ENCODE measurements at places on chromosomes 16 and 17.

GRCh38 chr17:28724500-28725165, 1.4 kb downstream of the TLCD1 start:
- no peak for DNase-seq

DNA sequence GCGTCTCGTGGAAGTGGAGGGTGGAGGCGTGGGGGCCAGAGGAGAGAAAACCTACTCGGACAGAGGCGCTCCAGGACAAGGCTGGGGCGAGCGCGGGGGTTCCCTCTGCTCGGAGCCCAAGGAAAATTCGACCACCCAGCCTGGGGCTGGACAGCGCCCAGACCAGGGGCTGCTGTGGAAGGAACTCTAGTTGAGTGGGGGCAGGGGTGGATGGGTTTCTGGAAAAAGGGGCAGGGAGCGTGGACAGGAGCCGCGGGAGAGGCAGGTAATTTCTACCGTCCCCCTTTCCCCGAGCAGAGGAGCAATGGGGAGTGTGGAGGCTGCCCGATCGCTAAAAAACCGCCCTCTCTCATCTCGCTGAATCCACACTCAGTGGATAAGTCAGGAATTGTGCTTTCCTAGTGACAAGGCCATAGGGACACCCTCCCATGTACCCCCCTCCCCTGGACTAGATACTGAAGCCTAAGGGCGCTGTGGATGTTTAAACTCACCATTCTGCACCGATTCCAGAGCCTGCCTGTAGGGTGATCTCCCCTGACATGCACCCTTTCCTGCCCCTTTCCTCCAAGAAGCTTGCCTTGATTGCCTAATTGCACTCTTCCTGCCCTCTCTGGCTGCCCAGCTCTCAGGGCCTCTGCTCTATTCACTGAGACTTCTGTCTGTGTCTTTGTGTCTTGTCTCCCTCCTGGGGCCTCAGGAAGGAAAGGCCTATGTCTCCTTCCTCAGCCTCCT, 90.7 kb upstream of the TMEM97 start:
- no peak for DNase-seq

DNA sequence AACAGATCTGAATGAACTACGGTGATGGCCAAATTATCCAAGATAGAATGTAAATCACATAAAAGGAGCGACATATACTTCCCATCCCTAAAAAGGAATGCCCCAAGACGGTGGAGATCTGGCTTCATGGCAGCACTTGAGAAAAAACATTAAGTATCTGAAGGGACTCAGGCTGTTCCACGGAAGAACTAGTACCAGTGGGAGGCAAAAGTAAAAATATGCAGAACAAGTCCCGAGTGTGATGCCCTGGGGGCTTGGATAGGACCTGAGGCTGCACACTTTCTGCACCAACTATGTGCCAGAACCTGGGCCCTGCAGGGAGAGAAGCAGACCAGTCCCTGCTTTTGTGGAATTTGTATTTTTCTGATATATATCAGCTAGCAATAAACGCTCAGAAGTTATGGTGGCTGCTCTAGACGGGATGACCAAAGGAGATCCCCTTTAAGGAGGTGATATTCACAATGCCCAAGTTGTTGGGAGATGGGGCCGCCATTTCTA, 539 bp upstream of the CKLF start:
- DNase-seq: no peak

DNA sequence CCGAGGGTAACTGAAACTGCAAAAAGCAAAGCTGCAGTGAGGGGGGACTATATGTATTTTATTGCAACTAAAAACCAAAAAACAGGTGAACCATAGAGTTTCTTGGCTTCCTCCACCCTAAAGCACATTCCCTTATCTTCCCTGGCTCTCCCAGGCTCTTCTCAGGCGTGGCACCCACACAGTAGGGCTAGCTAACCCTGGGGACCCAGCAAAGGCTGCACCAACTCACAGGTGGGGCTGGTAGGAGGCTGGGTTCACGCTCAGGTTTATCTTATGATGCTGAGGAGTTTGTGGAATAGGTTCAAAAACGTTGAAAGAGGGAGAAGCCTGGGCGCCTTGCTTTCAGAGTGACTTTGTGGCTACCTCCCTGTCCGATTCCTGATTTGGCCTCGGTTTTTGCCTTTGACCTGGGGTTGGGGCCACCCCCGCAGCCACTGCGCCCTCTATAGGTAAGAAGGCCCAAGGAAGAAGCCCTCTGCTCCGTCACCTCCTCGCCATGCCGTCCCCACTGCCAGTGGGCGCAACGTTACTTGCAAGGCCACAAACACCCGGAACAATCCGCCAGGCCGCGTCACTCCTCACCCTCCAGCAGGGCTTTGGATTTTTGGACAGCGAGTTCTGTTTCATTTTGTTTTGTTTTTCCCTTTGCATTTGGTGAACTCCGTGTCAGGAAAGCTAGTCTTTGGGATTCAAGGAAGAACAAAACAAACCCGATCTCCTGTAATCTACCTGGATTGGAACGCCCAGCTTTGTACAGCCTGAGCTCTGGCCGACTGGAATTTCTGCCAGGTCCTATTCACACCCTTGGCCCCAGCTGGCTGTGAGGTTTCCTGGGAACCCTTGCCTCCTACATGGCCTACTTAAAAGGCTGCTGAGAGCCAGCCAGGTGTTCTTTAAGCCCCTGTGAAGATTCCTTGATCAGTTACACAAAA, 60.8 kb downstream of the TBC1D16 start:
- DNase-seq: no peak

- DNase-seq: no peak
Measured at GRCh38 chr17:12406623-12407215, 259.0 kb upstream of the MYOCD start.

GRCh38 chr16:46884513-46885293, 541 bp downstream of the GPT2 start:
- DNase-seq: no peak

- peak; percentile 87 for DNase-seq
Measured at GRCh38 chr17:82648742-82649331, 593 bp upstream of the WDR45B start.

GRCh38 chr16:67356396-67356795, 29.8 kb downstream of the LRRC36 start:
- no peak for DNase-seq

DNA sequence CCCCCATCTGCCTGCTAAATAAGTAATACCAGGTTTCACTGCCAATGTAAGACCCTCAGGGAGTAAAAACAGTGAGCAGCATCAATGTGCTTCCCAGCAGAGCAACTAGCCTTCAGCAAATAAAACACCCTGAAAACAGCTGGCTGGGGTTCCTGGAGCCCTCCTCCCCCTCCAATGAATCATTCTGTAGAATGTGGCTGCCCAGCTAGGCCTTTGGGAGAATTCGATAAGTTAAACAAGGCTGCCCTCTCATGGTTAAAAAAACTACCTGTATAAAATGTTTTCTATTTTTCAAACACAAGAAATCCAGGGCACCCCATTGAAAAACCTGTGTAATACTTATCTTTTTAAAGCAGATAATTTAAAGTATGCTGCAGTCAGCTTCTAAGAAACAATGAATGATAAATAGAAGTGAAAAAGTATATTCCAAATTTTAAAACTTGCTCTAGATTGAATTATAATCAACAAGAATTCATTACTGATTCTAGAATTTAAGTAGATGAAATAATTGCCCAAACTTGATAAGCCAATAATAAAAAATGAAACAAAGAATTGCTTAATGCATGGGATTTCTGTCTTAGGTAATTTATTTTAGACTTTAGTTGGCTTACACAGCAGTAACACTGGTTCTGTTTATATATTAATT, 9.4 kb upstream of the TOM1L1 start:
- no peak for DNase-seq

DNA sequence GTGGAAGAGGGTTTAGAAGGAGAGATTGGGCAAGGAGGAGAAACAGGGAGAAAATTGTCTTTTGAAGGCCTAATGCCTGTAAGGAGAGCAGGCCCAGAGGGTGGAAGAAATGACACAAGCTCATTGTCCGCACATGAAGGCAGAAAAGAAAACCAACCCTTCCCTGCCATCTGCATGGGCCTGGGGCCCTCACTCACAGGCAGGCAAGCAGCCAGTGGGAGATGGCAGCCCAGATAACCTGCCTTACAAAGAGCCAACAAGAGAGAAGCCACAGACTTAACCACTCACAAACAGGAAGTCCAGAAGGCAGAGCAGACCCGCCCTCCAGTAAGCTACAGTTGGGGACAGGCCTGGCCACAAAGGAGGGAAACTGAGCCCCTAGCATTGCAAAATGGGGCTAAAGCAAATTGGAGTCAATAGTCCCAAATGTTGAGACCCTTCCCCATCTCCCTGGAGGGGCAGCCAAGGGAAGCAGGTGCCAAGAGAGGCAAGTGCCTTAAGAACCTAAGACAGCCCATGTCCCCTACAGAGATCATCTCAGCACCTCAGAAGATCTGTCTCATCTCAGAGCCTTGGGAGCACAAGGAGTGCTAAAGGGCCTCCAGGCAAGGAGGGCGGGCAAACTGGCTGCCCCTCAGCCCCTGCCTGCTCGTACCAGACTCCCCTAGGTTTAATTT, 7.3 kb upstream of the TSPOAP1 start:
- no peak for DNase-seq

GRCh38 chr16:54628796-54629625, 301.7 kb upstream of the IRX5 start:
- DNase-seq: no peak

DNA sequence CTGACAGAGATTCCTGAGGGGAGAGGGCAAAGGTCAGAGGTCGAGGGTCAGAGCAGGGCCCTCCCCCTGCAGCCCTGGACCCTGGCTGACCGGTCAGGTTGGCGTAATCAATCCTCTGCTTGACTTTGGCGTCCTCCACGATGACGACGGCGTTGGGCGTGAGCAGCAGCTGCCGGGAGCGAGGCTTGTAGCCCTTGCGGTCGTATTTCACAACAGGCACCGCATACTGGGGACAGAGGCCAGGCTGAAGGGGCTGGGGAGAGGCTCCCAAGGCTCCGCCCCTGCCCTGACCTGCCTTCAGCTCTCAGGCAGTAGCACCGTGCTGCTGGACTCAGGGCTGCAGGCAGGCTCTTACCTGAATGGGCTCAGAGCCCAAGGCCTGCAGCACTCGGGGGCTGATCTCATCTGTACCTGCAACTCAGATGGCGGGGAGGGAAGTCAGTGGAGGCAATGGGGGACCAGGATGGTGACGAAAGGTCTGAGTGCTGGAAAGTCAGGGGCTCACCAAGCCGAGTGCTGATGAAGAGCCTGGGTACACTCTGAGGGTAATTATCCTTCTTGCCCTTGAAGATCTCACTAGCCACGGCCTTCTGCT, 12.0 kb upstream of the CRK start:
- DNase-seq: no peak

GRCh38 chr16:14186795-14187221, 115.7 kb downstream of the MRTFB start:
- DNase-seq: no peak

DNA sequence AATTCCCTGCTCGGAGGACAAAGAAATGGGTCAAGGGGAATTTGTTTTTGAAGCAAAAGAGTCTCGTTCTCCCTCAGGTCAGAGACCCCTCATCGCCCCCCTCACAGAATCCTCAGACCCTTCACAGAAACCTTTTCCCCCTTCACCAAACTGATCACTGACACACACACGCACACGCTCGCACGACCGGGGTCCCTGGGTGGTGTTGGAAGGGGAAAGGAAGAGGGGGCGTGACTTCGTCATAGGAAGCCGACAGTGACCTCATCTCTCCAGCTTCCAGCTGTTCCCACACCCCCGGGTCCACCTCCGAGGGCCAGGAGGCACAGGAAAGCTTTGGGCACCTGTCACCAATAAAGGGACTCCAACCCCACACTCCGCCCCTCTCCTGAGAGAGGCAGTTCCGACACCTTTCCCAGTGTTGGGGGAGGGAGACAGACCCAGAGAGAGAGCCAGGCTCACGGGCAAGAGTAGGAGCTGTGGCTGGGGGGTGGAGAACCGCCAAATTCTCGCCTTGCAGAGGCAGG, 1.2 kb downstream of the ASGR1 start:
- no peak for DNase-seq

DNA sequence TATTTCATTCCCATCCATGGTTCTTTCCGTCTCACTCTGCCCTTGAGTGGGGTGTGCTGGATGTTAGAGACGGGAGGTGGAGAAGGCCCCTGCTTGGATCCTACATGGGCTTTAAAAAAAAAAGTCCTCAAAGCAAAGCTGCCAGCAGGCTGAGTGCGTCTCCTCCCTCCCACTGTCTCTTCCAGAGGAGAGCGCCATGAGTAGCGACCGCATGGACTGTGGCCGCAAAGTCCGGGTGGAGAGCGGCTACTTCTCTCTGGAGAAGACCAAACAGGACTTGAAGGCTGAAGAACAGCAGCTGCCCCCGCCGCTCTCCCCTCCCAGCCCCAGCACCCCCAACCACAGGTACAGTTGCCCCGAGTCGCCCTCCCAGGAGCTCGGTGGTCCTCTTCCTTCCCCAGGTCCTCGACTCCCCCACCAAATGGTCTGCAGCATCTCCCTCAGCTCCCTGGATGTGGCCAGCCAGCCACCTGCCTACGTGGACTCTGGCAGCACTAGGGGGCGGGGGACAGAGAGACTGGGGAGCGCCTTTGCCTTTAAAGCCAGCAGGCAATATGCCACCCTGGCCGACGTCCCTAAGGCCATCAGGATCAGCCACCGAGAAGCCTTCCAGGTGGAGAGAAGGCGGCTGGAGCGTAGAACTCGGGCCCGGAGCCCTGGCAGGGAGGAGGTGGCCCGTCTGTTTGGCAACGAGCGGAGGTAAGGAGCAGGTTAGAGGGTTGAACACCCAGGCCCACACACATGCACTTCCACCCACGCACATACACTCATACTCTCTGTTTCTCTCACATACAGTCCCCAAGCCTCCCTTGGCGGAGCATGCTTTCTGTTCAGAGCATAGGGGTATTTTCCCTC, 68.2 kb downstream of the PLD6 start:
- DNase-seq: no peak

DNA sequence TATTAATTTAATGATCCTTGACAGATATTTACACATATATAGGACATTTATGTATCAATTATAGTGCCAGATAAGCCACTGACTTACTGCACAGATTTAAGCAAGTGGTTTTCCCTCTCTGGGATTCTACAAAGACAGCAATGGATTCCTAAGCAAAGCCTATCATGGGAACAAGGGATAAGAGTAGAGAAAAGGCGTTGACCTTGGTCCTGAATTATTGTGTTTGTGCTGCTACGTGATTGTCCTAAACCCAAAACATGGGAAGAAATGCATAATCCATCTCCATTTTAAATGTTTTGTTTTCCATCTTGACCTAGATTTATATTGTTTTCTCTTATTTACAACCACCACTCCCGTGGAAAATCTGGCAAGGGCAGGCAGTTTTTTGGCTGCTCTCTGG, 14.0 kb downstream of the SLFN11 start:
- DNase-seq: no peak

GRCh38 chr17:9424071-9424640, 151.5 kb downstream of the STX8 start:
- no peak for DNase-seq

- no peak for DNase-seq
Measured at GRCh38 chr16:28923652-28924398, 1.2 kb downstream of the RABEP2 start.
